ENCODE measurements at places on chromosomes 11 and 22.

GRCh38 chr22:45235101-45235777, 5.5 kb downstream of the KIAA0930 start:
- DNase-seq: peak; percentile 15

DNA sequence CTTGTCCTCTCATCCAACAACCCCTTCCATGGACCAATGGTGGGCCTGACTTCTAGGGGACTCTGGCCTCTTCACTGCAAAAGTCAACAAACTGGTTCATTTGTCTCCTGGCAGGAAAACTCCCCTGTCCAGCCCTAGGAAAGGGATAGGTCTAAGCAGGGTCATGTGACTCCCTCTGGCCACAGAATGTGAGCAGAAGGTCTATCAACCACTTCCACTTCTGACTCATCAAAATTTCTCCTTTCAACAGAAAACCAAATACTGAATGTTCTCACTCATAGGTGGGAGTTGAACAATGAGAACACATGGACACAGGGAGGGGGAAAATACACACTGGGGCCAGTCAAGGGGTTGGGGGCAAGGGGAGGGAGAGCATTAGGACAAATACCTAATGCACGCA, 1.3 kb upstream of the ISX start:
- DNase-seq: no peak

DNA sequence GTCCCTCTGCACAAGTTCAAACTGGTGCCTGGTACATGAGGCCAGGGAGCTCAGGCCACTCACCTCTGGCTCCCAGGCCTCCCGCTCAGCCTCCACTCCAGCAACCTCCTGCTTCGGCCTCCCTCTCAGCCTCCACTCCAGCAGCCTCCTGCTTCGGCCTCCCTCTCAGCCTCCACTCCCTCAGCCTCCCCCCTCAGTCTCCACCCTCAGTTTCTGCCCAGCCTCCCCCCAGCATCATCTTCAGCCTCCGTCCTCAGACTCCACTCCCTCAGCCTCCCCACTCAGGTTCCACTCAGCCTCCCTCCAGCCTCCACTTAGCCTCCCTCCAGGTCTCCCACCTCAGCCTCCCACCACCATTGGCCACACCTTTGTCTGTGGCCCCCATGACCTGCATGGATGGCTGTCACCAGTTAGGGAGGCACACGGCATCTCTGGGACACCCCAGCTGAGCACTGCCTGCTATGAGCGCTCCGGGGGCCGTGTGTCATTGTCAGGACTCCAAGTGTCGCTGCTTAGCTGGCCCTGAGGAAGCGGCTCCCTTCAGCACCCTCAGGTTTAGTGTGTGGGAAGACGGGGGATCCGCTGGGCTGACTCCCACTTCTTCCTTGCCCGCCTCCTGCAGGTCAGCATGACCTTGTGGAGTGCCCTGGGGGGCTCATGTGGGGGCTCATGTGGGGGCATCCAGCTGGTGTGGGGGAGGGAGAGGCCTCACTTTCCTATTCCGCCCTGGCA, 39.0 kb downstream of the GRAMD4 start:
- DNase-seq: no peak

DNA sequence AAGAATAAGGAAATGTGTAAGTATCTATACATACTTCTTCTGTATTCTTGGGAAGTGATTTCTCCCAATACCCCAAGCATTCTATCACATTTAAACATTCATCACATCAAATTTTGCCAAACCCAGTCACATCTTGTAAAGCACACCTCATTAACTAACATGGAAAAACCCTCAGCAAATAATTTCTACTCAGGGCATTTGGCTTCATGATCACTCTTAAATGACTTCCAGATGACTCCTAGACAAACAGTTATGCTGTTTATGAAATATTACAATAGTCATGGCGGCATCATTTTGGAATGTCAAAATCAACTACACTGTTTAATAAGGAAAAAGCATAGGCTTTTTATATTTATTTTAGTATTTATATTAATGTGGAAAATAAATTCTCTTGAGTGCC, 47.3 kb upstream of the CCDC34 start:
- no peak for DNase-seq

DNA sequence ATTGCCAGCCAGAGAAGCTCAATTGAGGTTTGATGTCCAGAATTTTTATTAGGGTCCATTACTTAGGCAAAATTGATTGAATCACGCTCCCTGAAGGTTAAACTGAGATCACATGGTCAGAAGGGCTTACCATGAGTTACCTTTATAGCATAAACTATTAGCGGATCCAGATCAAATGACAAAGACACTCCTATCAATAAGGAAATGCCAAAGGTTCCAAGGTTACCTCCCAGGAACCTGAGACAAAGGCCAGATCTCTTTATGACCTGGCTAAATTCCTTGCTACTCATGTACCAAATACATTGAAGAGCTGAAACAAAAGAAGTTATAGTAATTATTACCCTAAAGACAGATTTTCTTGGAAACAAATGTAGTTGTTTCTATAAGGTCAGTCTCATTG, 27.8 kb upstream of the ANO5 start:
- DNase-seq: no peak

DNA sequence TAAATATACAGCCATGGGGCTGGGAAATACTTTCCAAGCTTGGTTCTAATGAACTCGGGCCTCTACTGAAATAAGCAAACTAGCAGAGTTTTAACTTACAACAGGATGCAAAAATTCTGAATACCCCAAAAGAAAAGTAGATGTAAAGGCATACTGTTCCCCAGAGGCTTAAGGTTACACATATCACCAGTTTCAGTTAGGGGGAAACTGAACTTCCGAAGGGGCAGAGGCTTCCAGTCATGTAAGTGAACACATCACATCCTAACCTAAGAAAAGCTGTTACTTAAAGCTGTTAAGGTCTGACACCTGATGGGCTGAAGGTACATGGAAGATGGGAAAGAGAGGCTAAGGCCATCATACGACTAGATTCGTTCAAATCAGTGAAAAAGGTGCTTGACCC, 2.3 kb downstream of the GAB2 start:
- DNase-seq: no peak

DNA sequence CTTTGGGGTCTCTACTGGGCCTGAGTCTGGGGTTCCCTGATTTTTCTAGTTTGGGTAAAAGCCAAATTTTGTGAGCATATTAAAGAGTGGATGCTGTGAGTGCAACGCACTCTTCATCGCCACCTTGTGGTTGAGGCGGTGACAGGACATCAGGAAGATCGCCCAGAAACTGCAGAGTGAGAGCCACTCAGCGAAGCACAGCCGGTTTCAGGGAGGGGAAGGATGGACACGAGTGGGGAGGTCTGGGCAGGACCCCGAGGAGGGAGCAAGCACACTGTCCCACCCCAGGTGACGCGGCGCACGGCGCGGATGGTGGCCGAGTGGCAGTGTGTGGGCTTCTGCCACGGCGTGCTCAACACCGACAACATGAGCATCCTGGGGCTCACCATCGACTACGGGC, 9.1 kb downstream of the SELENOO start:
- DNase-seq: peak; percentile 7

DNA sequence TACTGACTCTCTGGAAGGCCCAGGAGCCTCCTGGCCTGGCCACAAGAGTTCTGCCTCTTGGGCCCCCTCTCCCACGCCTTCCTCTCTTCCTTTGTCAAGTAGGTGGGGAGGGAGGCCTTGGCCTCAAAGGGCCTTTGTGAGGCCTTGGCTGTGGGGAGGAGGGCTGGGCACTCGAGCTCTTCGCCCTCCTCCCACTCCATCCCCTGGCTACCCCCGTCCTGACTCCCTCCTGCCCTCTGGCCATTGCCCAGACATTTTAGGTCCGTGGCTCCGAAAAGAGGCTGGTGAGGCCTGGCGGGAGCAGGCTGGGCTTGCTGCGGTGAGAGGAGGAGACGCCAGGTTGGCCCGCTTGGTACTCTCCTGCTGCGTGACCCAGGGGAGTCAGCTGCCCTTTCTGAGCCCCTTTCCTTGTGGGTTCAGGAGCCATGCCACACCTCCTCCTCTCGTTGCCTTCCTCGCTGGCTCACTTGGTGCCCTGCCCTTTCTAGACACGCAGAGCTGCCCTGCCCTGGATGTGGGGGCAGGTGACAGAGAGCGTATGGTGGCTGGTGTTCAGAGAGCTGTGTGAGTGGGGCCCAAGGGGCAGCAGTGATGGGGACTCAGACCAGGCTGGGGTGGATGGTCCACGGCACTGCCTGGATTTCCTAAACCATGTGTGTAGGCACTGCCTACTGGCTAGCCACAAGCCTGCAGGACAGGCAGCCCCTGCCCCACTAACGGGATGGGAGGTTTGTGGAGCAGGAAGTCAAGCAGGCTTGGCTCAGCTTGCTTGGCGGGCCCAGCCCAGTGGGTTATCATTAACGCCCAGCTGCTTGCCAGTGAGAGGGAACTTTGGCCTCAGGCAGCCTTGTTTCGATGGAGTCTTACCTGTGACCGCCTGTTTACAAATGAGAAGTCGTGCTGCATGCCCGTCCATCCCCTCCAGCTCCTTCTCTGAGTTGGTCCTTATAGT, 15.8 kb upstream of the OMP start:
- DNase-seq: no peak

DNA sequence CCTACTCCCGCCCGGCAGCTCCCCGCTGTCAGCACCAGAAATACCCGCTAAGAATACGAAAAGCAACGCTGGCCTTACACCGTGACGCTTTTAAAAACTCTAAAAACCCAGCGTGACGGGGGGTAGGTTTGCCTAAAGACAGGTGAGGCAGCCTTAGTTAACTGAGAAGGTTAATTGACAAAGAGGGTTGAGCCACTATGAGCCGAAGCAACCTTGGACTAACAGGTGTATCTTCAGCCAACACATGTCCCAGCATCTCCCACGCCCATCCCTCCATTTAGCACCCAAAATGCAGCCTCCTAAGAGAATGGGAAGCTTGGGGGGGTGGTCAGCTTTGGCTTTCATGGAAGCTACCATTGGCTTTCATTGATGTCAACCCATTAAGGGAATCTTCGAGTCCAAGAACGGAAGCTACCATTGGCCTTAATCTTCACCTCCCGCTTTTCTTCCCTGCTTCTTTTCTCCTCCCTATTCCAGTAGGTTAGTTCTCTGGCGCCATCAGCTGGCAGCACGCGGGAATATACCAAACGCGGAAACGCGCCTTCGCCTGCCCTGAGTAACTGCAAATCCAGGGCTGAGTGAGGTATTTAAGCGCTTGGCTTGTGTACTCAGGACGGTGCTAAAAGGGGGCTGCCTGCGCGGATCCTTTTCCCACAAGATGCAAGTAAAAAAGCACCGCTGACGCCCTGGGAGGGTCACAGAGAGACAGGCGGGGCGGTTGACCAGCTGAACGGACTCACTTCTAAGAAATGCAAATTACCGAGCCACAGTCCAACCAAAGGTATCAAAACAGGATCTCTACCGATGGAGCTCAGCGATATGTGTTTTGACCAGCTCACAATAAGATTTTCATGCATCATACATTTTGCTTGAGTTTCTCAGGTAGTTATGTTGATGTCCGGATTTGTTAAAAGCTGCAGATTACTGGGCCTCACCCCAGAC, 38.5 kb upstream of the GLYATL1 start:
- DNase-seq: peak; percentile 65

GRCh38 chr11:105282658-105283057, 143.1 kb upstream of the CARD18 start:
- DNase-seq: no peak

DNA sequence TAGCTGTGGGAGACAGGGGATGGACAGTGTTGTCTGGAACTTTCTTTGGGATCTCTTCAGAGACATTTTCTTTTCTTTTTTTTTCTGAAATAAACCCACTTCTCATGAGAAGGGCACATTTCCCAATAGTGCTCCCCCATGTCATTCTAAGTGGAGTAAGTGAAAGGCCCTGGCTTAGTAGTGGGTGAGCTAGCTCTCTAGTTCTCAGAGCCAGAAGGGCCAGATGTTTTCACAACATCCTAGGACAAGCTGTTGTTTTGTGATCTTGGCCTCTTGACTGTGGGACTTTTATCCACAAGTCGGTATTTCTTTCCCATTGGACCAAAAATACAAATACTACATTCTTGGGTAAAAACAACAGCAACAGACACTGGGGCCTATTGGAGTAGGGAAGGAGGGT, 607.7 kb upstream of the TENM4 start:
- no peak for DNase-seq

DNA sequence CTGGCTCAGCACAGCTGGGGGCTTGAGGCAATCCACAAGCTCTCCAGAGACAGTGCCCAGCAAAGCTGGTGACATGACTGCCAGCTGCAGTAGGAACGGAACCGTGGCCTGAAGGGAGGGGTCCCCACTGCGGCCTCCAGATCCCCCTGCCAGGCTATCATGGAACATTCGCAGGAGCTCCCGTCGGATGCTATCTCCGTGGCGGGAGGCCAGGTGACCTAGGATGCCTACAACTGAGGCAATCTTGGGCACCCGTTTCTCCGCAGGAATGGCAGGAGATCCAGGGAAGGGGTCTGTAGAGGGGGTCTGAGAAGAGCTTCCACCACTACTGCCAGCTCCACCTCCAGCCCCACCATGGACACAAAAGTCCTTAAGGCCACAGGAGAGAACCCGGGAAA, 2.6 kb upstream of the GANAB start:
- no peak for DNase-seq

DNA sequence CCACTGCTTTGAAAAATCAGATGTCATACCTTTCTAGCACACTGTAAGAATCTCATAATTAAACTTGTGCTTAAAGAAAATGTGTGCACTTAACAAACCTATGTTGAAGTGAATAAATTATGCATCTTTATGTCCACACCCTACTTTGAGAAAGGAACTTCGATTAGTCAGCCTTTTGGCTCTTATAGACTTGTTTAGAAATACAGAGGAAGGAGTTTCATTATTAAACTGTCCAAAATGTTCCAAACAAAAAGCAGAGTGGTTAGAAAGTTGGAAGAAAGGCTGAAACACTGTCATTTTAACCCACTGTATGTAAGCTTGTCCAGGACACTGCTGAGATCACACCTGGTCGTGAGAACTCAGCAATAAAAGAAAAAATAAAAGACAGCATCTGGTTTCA, 863.2 kb upstream of the CHORDC1 start:
- DNase-seq: no peak

DNA sequence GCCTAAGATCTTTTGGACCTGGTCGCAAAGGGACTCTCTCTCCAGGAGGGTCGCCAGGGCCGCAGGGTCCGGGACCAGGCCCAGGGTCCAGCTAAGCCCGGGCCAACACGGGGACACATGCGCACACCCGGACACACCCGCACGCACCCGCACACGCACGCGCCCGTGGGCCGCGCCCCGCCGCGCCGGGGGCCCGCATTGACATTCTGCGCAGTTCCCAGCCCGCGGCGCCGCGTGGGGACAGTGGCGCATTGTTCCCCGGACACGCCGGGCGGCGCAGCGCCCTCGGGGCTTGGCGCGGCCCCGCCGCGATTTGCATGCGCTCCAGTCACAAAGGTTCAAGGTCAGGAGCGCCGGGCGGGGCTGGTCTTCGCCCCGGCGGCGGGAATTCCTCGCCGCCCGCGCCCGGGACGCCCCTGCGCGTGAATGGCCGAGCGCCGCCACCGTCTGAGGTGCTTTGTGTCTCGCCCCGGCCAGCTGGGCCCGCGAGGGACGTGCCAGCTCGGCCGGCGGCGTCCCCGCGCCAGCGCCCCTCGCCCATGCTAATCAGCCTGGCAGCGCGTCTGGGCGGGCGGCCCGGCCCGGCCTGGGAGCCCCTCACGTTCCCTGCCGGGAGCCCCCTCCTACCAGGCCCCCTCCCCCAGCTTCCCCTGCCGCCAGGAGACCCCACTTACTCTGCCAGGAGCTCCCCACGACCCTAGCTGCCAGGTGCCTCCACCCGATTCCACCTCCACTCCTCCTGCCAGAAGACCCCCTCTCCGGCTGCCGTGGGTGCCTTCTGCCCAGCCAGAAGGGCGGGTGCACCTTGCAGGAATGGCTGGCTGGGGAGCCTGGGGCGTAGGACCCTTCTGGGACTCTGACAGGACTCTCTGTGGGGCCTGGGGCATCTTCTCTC, 50.5 kb upstream of the WNT7B start:
- DNase-seq: no peak

Measured in DMS79 treated with DMSO at 0.1 percent for 48 hours (cell line).